M059J (cell line): ENCODE measurements at places on chromosomes 16 and 17. TPM values are rescaled to one million over a fixed set of nuclear protein-coding genes. Genes with fewer than 3 reads are reported as not detected.
A peak's percentile ranks its signal among the peaks of the same experiment; 100 is the strongest.

CD300H gene
- not detected in 2 replicates for total RNA-seq

GRCh38 chr17:7380321-7380720 lies 568 bp upstream of the TNK1 start:
- DNase-seq, result peak; percentile 61

- DNase-seq, result no peak
These were observed 168.5 kb downstream of the XYLT1 start for GRCh38 chr16:17302214-17302613.

GRCh38 chr17:76672270-76672851 lies 28.8 kb upstream of the ST6GALNAC1 start:
- no peak for DNase-seq

DNA sequence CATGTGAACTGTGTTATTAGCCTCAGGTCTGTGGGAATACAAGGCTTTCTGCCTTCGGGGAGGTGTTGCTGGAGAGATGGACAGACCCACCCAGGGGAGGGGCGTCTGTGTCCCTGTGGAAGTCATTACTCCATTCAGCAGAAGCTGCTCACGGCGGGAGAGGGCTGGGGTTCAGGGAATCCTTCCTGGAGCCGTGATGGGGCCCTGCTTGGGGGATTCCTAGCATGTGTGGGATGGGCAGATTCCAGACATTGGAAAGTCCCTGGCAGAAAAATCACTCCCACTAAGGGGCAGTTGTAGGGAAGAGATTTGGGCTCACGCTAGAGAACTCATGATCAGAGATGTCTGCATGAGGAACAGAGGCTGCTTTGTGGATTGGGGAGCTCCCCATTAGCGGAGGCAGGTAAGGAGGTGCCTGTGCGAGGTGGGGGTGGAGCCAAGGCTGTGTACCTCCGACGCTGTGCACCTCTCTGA lies 56.3 kb upstream of the IL34 start:
- DNase-seq, result no peak

GRCh38 chr17:67831268-67831667 lies 6.0 kb downstream of the BPTF start:
- no peak for DNase-seq

GRCh38 chr17:40598619-40599467 lies 33.6 kb upstream of the CCR7 start:
- DNase-seq, result no peak

DNA sequence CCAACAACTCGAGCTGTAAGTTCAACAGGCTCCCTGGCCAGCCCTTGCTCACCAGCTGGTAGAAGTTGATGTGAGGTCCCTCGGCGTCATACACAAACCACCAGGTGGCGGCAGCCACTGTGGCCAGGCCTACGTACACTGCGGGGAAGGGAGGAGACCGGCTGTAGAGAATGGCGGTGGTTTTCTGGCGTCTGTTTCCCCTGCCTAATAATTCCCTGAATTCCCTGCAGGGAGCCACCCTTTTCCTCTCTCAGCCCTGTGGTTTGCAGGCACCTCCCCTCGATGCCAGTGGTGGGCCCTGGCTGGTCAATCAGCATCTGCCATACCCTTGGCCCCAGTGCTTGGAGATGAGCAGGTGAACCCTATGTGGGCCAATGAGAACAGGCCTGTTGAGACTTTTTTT lies 18.9 kb upstream of the P2RX1 start:
- DNase-seq, result peak; percentile 69

GRCh38 chr17:50672831-50673551 lies 34.7 kb downstream of the ANKRD40 start:
- DNase-seq, result peak; percentile 89

KRTAP3-2 gene
- not detected in 2 replicates for total RNA-seq

DNA sequence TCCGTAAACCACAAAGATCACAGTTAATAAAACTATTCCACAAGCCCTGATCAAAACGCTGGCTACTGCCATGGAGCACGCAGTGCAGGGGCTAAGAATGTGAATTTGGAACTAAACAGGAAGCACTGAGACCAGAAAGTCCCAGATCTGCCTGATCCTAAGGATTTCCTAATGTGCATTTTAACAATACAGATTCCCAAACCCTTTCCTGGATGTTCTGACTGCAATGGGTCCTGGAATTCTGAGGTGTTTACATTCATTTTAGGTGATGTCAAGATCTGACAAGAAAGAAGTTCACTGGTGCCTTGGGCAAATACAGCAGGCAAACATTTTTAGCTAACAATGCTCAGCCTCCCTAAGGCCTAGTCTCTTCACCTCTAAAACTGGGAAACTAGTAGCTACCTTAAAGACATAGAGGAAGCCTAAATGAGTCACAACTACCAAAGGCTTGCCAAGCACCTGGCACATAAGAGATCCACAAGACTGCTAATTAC lies 10.3 kb downstream of the NSMCE1 start:
- DNase-seq, result peak; percentile 80

NOTUM gene
- total RNA-seq, result 3.0 and 3.2 TPM in 2 replicates

GRCh38 chr16:7456211-7456610 lies 123.6 kb downstream of the RBFOX1 start:
- DNase-seq, result no peak

- no peak for DNase-seq
These were observed 15.6 kb upstream of the PDK2 start for GRCh38 chr17:50079334-50080095.

DNA sequence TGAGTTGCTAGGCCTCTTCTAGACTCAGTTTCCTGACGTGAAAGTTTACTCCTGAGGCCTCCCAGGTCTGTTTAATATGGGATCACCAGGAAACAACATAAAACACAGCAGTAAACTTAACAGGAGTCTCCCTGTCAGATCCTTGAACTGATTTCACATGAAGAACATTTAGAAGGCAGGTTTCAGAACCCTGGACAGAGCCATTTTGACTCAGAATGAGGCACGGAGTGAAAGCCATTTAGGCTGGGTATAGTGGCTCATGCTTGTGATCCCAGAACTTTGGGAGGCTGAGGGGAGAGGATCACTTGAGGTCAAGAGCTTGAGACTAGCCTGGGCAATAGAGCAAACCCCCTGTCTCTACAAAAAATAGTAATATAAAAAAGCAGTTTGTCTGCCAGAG lies 289.1 kb downstream of the CA10 start:
- peak; percentile 5 for DNase-seq

- DNase-seq, result no peak
These were observed 12.9 kb downstream of the TRPV2 start for GRCh38 chr17:16428098-16428882.

GSG1L gene
- total RNA-seq, result not detected in 2 replicates

- no peak for DNase-seq
These were observed 36.0 kb downstream of the TVP23A start for GRCh38 chr16:10782628-10783027.

DNA sequence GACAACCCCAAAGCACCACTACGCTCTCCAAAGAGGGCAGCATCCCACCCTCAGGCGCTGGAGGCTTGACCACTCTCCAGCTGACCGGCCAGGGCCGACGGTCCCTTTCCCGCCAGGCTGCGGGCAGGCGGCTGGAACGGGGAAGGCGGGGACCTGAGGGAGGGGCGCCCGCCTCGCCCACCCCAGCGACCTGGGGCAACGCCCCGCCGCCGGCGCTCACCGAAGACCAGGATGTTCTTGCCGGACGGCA lies 431 bp downstream of the DYNC1LI2 start:
- peak; percentile 29 for DNase-seq

- DNase-seq, result no peak
These were observed 382.3 kb downstream of the SLC39A11 start for GRCh38 chr17:72710202-72710601.

DNA sequence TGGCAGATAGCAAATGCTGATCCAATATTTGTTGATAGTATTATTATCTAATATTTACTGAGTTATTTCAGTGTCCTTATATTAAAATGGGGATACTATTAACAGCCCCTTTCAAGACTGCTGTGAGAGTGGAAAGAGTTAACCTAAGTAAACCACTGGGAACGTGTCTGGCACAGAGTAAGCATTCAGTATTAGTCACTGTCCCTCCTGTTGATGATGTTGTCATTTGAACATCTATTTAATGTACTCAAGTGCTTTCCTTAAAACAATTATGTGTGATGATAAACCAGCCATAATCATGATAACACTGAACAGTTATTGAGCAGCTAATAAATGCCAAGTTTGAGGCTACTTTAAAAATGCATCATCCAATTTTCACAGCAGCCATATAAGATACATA lies 135.7 kb upstream of the XYLT1 start:
- peak; percentile 33 for DNase-seq

CCL13 gene
- total RNA-seq, result not detected in 2 replicates

CTRL gene
- total RNA-seq, result not detected in 2 replicates

C17orf107 gene
- 0.20 TPM in 1 of 2 replicates, not detected in the other for total RNA-seq

- DNase-seq, result no peak
These were observed 511.9 kb downstream of the HAPSTR1 start for GRCh38 chr16:9603316-9603715.

- no peak for DNase-seq
These were observed 32.1 kb downstream of the GINS2 start for GRCh38 chr16:85656351-85657266.

DNA sequence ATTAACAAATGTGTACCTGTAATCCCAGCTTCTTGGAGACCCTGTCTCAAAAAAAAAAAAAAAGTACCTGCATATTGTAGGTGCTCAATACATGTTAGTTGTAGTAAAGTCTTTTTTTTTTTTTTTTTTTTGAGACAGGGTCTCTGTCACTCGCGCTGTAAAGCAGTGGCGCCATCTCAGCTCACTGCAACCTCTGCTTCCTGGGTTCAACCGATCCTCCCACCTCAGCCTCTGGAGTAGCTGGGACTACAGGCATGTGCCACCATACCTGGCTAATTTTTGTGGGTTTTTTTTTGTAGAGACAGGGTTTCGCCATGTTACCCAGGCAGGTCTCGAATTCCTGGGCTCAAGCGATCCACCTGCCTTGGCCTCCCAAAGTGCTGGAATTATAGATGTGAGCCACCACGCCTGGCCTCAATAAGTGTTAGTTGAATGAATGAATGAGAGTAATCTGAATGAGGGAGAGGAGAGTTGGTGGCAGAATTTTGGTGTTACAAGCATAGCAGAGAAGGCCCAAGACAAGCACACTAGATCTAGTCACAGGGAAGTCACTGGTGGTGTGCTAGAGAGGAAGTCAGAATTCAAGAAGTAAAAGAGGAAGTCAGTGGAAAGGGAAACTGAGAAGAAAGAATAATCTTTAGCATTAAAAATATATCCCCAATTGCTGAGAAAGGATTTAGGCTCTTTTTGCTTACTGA lies 9.4 kb upstream of the MYL4 start:
- DNase-seq, result no peak

- DNase-seq, result no peak
These were observed at the start of gene P2RX1 for GRCh38 chr17:3915995-3916696. TSS of gene P2RX1 (minus strand) at chr17:3916465. CDS start at chr17:3916225, 240 bp downstream.

GRCh38 chr17:62193249-62193648 lies 128.2 kb upstream of the MED13 start:
- DNase-seq, result no peak

KRT20 gene
- 0.17 TPM in 1 of 2 replicates, not detected in the other for total RNA-seq

SLC12A3 gene
- total RNA-seq, result not detected in 2 replicates

DNA sequence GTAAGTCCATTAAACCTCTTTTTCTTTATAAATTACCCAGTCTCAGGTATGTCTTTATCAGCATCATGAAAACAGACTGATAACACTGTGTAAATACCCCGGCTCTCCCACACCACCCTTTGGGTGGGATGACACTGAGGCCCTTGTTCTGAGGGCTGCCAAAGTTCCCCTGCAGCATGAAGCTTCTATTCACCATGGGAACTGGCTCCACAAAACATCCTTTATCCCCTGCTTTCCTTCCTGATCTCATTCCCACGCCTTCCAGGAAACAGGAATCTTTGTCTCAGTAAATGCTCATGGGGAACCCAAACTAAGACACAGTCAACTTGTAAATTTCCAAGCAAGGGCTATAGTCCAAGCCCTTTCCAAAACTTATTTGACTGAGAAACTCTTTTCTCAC lies 88.4 kb downstream of the ABCC12 start:
- no peak for DNase-seq

DNA sequence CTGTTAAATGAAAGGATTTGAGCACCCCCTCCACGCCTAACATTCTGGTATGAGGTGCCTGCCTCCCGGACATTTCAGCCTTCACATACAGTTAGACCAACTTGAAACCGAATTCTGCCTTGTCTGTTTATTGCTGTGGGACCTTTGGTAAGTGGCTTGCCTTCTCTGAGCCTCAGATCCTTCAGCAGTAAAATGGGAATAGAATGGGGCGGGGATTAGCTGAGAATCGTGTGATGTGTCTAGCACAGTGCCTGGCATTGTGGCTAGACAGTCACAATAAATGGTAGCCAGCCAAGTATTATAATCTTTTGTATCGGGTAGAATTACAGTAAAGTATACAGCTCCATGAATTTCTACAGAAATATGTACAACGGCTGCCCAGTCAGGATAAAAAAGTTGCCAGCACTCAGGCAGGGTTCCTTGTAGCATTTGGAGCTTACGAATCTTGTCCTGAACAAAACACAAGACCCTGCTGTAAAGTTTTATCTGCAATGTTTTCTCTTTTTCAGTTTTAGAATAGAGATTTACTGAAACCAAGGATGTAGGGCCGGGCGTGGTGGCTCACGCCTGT lies 786 bp downstream of the TMC7 start:
- no peak for DNase-seq

DNA sequence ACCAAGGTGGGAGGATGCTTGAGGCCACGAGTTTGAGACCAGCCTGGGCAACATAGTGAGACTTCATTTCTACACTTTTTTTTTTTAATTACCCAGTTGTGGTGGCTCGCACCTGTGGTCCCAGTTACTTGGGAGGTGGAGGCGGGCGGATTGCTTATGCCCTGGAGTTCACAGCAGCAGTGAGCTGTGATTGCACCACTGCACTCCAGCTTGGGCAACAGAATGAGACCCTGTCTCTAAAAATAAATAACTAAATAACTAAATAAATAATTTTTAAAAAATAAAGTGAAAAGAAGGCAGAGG lies 9.3 kb downstream of the DNAI2 start:
- DNase-seq, result no peak

DNA sequence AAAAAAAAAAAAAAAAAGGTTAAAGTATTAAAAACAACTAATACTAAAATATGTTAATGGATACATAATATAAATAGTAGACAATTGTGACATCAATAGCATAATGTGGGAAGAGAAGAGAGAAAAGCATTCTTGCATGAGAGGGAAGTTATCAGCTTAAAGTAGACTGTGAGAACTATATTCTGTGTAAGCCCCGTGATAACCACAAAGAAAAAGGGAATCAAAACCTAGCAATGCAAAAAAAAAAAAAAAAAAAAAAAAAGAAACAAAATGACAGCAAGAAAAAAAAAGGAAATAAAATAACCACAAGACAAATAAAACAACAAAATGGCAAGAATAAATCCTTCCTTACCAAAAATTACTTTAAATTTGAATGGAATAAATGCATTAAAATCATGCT lies 39.8 kb upstream of the MYLK3 start:
- DNase-seq, result no peak

CDRT15 gene
- total RNA-seq, result not detected in 2 replicates

- no peak for DNase-seq
These were observed 9.6 kb downstream of the SLC7A6 start for GRCh38 chr16:68273896-68274295.
